ENCODE measurements at places on chromosomes 3 and 15. TPM values are rescaled to one million over a fixed set of nuclear protein-coding genes. Genes with fewer than 3 reads are reported as not detected.

The OSBPL10 gene
- 4.7 TPM for total RNA-seq

The OR5K2 gene
- total RNA-seq = not detected

The PRR23C gene
- not detected for total RNA-seq

The CXCR6 gene
- total RNA-seq = 91.7 TPM

All from T-helper 1 cell treated with Interleukin-12 subunit alpha and Interleukin-12 subunit beta and Interleukin-4 antibody, amounts not matched to agents 30 ng/mL and 1 ng/mL, for 36 hours (primary cell).